HT1080 (cell line): ENCODE measurements at places on chromosomes 1 and 21.

- DNase-seq = peak; percentile 33
Observed at GRCh38 chr1:205748403-205749233, 1.4 kb downstream of the NUCKS1 start.

DNA sequence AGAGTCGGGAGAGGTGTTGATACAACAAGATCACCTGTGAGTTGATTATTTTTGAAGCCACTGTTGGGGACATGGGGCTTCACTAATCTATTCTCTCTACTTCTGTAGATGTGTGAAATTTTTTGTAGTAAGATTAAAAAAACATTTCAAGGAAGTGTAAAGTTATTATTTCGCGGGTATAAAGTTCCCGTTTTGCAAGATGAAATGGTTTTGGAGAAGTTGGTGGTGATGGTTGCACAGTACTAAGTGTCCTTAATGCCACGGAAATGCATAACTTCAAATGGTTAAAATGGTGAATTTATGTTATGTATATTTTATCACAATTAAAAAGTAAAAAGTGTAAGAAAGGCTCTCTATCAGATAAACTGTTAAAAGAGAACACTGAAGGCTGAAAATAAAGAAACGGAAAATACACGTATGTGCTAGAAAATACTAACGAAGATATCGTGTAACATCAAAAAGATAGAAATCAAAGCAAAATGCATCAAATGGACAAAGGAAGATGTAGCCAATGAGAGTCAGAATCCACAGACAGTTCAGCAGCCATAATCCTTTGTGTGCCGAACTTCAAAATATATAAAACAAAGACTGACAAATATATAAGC lies 2.9 kb upstream of the ITGB2 start:
- DNase-seq = no peak

GRCh38 chr1:157566484-157567300 lies 14.4 kb upstream of the FCRL5 start:
- DNase-seq = no peak

DNA sequence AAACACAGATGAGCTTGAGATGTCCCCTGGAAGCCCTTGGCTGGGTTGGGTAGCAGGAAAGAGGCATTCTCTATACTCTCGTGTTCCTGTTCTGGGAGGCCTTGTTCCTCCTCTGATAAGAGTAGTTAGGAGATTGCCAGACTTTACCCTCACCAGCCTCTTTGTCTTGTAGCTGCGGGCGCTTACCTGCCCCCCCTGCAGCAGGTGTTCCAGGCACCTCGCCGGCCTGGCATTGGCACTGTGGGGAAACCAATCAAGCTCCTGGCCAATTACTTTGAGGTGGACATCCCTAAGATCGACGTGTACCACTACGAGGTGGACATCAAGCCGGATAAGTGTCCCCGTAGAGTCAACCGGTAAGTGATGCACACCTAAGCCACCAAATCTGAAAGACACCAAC lies 5.2 kb downstream of the AGO1 start:
- DNase-seq = no peak

DNA sequence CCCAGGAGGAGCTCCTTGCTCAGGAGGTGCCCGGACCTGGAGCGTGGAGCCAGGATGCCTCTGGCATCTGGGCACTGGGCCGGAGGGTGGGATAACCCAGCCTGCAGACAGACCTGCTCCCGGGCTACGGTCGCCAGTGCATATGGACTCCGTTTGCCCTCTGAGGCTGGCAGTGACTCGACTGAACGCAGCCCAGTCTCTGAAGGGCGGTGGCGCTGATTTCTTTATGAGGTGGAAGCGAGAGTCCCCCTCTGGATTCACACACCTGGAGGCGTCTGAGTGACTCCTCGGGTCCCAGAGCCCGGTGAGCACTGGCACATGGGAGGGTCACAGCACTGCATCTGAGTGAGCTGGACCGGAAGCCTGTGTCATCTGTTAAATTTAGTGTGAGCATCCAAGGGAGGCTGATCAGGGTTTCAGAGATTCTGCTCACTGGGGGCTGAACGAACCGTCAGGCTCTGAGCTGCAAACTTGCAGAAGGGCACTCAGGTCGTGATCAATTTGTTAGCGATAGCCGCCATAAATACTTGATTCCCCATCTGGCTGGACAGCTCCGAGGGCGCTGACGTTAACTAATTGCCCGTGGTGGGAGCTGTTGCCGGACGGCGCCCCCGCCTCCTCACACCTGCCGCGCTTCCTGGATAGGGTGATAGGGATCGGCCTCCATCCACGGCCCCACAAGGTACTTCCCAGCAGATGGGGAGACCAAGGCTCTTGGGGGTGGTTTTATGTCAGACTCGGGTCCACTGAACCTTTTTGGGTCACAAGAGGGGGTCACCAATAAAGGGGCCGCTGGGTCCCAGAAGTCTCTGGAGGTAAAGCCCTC lies 60.7 kb upstream of the TTC34 start:
- DNase-seq = no peak

- no peak for DNase-seq
Observed at GRCh38 chr1:109482791-109483671, 674 bp upstream of the ATXN7L2 start.

DNA sequence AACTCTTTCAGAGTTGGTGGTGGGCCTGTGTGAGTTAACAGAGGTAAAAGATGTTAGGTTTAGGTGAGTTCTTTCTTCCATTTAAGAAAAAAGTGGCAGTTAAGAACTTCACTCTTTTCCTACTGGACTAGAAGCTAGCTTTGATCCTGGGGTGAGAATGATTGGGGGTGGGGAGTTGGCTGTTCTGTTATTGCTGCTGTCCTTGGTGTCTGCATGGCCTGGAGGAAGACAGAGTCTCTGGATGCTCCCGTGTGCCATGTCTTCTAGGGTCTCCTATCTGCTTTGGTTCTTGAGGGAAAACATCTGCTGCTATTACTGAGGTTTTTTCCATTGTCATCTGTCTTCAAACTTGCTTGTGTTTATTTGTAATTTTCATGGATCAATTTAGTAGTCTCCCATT lies 275.7 kb downstream of the HLX start:
- DNase-seq = no peak

GRCh38 chr1:201696217-201696761 lies 132.7 kb upstream of the IPO9 start:
- peak; percentile 93 for DNase-seq

GRCh38 chr1:182080040-182080439 lies 18.5 kb upstream of the ZNF648 start:
- DNase-seq = no peak

DNA sequence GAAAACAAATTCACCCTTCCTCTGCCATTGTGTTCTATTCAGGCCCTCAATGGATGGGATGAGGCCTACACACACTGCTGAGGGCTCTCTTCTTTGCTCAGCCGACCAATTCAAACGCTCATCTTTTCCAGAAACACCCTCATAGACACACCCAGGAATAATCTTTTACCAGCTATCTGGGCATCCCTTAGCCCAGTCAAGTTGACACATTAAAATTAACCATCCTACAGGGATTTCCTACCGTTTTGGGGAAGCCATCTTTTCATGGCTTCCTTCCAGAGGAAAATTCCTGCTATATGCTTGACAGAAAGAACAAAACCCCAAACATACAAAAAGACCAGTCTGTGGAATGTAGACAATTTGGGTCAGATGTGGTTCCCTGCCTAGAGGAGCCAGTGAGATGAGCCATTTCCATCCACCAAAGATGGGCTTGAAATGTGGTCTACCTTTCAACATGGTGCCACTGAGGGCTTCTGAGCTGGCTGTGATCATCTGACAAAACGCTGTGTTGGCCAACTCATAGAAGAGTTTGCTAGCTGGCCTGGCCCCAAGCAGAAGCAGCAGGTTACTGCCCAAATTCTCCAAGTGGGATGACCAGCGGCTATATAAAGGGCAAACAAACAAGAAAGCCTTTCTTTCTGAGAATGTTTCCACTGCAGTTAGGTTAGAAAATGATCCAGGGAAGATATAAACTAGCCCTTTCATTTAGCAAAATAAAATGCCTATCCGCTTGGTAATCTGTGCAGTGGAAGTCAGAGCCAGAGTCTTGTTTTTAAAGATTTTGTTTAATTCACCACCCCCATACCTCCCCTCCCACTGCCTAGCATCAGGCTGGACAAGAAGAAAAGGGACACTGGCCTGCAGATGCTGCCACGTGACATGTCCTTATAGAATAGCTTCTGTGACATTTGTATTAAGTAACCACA lies 69.1 kb upstream of the MRPS6 start:
- no peak for DNase-seq

GRCh38 chr1:91753878-91754277 lies 132.1 kb downstream of the TGFBR3 start:
- no peak for DNase-seq

DNA sequence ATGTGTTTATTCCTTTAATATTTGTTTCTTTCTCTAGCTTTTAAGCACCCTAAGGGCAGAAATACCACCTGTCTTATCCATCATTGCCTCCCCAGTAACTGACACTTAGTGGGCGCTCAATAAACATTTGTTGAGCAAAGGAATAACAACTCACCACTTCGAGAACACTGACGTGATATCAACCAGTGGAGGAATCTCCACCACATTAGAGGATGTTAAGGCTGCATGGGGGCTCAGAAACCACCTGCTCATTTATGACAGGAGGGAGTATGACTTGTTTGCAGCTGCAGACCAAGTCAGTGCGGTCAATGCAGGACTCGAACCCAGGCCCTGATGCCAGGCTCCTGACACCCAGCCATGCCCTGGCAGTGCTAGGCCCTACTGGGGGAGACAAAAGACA lies 102.6 kb downstream of the MRPL37 start:
- no peak for DNase-seq

GRCh38 chr1:232302376-232303221 lies 327.3 kb downstream of the SIPA1L2 start:
- no peak for DNase-seq

GRCh38 chr1:54326543-54327385 lies 79.4 kb downstream of the SSBP3 start:
- no peak for DNase-seq

DNA sequence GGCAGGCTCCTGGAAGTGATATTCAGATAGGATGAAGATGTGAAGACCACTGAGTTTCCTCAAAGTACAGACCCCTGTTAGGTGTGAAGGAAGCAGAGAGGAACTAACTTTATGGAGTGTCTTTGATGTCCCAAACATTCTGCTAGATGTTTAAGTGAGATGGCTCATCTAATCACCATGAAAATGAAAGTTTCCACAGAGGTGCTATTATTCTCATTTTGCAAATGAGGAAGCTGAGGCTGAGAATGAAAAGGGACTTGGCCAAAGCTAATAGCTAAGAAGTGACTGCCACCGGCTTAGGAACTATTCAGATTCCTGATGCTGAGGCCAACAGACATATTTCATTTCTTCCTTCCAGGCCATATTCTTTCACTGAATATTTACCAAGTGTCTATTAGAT lies 45.9 kb upstream of the WLS start:
- DNase-seq = no peak

DNA sequence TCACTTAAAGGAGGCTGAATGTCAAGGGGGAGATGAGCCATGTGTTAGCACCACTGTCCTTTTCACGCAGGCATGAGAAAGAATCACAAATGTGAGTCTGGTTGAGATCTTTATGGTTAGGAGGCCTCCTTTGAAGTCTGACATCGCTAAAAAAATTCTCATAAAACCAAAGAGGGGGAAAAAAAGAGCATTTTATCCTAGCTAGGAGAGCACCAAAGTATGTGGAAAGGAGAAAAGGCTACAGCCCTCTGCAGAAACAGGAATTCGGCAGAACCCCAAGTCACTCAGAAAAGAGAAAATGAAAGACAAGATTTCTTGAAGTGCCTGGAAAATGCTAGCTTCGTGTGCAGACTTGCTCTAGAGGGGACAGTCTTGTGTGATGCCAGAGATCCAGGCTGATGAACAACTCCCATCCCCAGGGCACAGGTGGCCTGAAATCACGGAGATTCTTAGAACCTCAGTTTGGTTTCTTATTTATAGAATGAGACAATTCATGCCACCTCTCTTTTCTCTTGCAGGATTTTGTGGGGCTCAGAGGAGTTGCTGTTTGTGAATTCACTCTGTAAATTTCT lies 61.5 kb downstream of the RUNX1 start:
- DNase-seq = peak; percentile 11
